Hippocampal formation (tissue), 2 donors: ENCODE measurements at places on chromosomes 2 and 18.

DNA sequence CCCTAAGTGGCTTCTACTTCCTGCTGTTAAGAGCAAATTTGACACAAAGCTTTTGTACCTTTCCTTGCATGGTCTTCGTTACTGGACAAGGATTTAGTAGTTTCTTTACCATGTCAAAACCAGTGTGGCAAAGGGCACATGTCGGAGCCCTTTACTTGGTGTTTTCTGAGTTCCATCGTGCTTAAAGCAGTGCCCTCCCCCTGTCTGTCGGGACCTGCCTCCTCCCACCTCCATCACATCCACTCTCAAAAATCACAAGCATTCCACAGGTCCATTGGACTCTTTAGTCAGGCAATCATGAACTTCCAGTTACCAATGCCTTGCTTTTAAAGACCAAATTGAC, 763 bp downstream of the CCDC141 start:
- no peak for DNase-seq

GRCh38 chr2:182504903-182505302, 78.1 kb upstream of the PDE1A start:
- no peak for DNase-seq

DNA sequence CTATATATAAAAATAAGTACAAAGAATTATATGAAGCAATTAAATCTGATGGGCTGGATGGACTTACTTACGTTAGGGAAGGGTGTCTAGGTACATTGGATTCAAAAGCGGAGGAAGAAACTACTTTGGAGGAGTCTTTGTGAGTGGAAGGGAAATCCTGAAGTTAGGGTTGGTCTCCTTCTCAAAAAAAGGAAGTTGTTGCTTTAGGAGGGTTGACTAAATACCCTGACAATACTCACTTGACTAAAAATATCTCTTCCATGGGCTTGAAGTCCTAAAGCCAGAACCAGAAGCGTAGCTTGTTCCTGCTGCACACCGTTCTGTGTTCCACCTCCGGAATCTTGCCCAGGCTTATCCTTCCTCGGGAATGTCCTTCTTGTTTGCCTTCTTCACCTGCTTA, 143.3 kb upstream of the ZEB2 start:
- DNase-seq: no peak

GRCh38 chr18:25279133-25279532, 72.8 kb downstream of the ZNF521 start:
- no peak for DNase-seq

DNA sequence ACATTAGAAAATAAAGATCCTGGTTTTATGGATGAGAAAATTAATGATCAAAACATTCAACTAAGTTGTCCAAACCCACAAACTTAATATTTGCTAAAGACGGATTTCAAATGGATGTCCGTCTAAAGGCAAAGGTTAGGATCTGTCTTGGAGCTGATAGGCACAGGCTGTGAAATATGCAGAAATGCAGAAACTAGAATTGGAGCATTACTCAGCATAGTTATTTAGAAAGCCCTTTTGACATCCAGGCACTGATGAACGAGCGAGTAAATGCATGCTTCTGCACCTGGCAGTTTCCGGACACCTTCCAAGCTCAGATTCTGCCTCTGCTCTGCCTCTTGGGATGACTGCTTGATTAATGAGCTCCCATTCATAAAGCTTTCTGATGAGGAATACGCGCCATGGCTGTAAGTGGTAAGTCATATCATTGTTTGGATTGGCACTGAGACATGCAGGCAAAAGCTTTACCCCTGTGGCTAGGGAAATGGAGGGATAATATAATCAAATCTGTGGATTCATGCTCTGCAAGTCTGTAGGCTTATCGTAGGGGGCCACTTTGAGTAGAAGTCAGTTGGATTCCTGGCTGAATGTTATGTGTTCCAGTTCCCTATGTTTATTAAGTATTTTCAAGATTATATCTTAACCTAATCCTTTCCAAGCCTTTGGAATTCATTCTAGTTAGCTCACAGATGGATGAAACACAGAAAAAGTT, 2176.3 kb upstream of the CELF4 start:
- DNase-seq: no peak

DNA sequence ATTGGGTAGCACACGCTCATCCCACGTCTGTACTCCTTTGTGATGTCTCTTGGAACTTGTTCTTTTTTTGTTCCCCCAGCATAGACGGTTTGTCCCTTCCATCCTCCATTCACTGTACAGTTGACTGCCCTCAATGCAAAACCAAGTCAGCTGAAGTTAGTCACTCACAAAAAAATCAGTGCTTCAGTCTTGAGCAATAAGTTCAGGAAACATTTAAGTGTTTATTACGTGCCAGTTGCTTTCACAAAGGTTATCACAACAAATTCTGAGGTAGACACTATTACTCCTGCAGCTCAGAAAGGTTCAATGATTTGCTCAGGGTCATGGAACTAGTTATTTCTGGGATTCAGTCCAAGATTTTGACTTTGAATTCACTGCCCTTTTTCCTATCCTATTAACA, 102.2 kb downstream of the PDE1A start:
- no peak for DNase-seq

DNA sequence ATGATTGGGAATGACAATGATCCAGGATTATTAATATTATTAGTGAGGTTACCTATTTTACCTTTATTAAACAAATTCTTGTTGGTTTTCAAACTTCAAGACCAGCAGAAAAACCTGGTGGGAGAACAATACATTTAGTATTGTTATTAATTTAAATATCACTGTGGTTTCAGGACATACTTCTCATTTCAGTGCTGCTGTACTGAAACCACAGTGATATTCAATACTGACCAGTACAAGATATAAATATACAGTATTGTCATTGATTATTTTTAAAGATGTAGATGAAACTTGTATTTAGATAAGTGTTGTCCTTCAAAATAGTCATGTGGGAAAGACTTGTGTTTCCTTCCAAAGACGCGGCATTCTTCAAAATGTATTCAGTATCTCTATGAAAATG, 1047.3 kb upstream of the CELF4 start:
- no peak for DNase-seq

DNA sequence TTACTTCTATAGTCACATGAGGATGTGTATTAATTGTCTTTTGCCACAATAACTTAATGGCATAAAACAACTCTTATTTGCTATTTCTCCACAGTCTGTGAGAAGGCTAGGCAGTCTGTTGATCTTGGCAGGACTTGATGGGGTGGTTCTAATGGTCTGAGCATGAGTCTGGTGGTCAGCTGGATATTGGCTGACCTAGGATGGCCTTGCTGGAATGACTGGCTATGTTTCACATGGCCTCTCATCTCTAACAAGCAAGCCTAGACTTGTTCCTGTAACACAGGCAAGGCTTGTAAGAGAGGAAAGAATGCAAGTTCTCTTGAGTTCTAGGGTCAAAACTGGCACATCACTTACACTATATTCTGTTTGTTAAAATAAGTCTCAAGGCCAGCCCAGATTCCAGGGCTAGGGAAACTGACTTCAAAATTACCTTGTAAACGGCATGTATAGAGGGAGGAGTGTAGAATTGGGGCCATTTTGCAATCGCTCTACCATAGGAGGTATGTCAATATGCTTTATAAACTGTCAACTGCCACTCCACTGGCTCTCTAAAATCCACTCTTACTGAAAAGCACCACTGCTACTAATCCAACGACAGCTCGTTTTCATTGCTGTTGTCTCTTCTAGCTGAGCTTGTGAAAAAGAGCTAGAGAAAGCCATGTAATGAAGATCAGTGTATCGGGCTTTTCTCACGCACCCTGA, 325.0 kb upstream of the PKDCC start:
- no peak for DNase-seq
